ENCODE measurements at places on chromosomes 16 and 17. TPM values are rescaled to one million over a fixed set of nuclear protein-coding genes. Genes with fewer than 3 reads are reported as not detected.

Gene SLC38A8
- total RNA-seq, result not detected

Gene IRF8
- total RNA-seq, result 10.5 TPM

Gene KRT9
- not detected for total RNA-seq

Gene EFCAB5
- 0.50 TPM for total RNA-seq

Gene SLC5A10
- not detected for total RNA-seq

Gene SEPTIN1
- 1.9 TPM for total RNA-seq

Gene ZFHX3
- total RNA-seq, result 13.6 TPM

Gene BBS2
- 35.5 TPM for total RNA-seq

Gene PHB1
- total RNA-seq, result 469 TPM

Gene HAP1
- total RNA-seq, result 0.86 TPM

Gene HOXB13
- 1.1 TPM for total RNA-seq

Gene EVPLL
- total RNA-seq, result 1.4 TPM

Gene IL21R
- not detected for total RNA-seq

DNA sequence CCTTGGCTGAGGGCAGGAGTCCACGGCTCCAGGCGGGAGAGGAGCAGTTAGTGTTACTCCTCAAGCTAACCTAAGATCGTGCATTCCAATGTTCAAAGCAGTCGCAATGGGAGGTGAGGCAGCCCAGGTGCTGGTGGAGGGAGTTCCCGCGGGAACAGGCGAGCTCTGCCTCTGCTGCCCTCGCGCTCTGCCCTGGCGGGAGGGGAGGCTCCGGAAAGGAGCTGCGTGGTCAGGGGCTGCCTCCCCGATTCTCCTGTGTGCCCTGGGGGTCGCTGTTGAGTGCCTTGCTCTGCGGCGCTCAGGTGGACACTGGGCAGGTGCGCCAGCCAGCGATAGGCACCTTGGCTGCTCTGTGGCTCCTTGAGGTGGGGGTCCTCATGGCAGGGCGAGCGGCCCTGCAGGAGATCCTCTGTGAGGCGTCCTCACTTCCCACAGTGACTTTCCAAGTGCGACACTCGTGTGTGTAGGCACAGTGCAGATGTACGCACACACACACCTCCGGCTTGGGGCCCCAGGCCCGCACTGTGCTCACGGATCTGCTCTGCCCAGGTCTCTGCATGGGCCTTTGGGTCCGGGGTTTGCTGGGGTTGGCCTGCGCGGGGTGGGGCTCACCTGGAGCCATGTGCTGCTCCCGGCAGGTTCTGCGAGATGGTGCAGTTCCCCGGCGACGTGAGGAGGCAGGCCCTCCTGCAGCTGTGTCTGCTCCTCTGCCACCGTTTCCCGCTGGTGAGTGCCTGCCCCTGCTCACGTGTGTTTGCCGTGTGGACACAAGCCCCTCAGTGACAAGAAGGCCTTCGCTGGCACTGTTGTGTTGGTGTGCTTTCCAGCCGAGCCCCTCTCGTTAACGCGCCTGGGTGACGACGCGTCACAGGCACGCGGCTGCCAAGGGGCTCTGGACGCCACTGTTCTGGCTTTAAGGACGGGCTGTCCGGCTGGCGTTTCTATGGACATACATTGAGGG, 97.9 kb upstream of the ZNF750 start:
- no peak for DNase-seq
- H3K27me3 ChIP-seq, result no peaks in the 10 kb centered on the region
- H3K4me3 ChIP-seq, result no peak overlapping the region

GRCh38 chr17:41803049-41804020, 8.4 kb downstream of the P3H4 start:
- no peak for DNase-seq
- H3K27me3 ChIP-seq, result no peaks in the 10 kb centered on the region
- no peak overlapping the region for H3K4me3 ChIP-seq
- H3K4me1 ChIP-seq, result peaks cover 42% of the 10 kb centered on the region

GRCh38 chr16:50269769-50270509, 3.6 kb downstream of the ADCY7 start:
- H3K4me1 ChIP-seq, result peaks cover 40% of the 10 kb centered on the region
- H3K27me3 ChIP-seq, result no peaks in the 10 kb centered on the region
- DNase-seq, result no peak
- H3K27ac ChIP-seq, result no peak overlapping the region
- no peak overlapping the region for H3K4me3 ChIP-seq

DNA sequence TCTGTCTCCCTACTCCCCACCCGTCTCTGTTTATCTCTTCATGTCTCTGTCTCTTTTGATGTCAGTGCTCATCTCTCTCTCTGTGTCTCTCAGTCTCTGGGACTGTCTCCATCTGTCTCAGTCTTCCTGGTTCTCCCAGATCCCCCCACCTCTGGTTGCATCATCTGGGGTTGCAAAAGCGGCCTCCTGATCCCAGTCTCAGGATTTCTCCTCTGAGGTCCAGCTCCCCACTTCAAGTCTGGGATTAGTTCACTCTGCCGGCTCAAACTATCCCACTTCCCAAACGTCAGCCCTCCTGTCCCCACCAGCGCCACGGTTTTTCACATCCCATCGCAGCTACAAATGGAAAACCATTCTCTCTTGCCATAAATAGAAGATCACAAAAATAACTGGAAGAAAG, 9.0 kb downstream of the TEKT5 start:
- DNase-seq, result no peak
- no peak overlapping the region for H3K4me3 ChIP-seq
- H3K27ac ChIP-seq, result no peak overlapping the region
- peaks cover 24% of the 10 kb centered on the region for H3K27me3 ChIP-seq
- no peaks in the 10 kb centered on the region for H3K36me3 ChIP-seq
- peaks cover 16% of the 10 kb centered on the region for H3K4me1 ChIP-seq

- no peak overlapping the region for H3K4me3 ChIP-seq
- no peak for DNase-seq
- no peaks in the 10 kb centered on the region for H3K4me1 ChIP-seq
- H3K27ac ChIP-seq, result no peak overlapping the region
- H3K36me3 ChIP-seq, result peaks cover 6% of the 10 kb centered on the region
Measured at GRCh38 chr17:40471846-40472732, 28.8 kb downstream of the IGFBP4 start.

DNA sequence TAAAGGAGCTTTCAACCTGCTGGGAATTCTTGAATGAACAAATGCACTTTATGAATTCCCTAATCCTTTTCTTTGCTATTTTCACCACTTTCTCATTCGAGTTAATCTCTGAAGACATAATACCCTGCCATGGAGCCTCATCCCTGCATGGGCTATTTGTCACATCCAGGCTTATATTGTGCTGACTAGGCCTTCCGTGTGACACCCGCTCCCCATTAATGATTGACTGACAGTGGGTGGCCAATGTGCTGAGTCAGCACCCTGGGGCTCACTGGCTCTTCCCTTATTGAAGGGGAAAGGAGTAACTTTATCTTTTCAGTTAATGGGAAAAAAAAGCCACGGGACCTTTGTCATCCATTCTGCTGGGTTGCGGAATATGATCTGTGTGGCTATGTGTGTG, 1024.8 kb upstream of the EEF2KMT start:
- H3K36me3 ChIP-seq, result no peaks in the 10 kb centered on the region
- no peak for DNase-seq
- no peaks in the 10 kb centered on the region for H3K4me1 ChIP-seq
- no peaks in the 10 kb centered on the region for H3K27me3 ChIP-seq
- no peak overlapping the region for H3K27ac ChIP-seq
- H3K4me3 ChIP-seq, result no peak overlapping the region

- H3K27ac ChIP-seq, result no peak overlapping the region
- H3K27me3 ChIP-seq, result peaks cover 38% of the 10 kb centered on the region
- peaks cover 17% of the 10 kb centered on the region for H3K36me3 ChIP-seq
- DNase-seq, result no peak
- H3K4me1 ChIP-seq, result peaks cover 33% of the 10 kb centered on the region
- no peak overlapping the region for H3K4me3 ChIP-seq
Measured at GRCh38 chr16:57345666-57346204, 12.8 kb upstream of the CCL22 start.

DNA sequence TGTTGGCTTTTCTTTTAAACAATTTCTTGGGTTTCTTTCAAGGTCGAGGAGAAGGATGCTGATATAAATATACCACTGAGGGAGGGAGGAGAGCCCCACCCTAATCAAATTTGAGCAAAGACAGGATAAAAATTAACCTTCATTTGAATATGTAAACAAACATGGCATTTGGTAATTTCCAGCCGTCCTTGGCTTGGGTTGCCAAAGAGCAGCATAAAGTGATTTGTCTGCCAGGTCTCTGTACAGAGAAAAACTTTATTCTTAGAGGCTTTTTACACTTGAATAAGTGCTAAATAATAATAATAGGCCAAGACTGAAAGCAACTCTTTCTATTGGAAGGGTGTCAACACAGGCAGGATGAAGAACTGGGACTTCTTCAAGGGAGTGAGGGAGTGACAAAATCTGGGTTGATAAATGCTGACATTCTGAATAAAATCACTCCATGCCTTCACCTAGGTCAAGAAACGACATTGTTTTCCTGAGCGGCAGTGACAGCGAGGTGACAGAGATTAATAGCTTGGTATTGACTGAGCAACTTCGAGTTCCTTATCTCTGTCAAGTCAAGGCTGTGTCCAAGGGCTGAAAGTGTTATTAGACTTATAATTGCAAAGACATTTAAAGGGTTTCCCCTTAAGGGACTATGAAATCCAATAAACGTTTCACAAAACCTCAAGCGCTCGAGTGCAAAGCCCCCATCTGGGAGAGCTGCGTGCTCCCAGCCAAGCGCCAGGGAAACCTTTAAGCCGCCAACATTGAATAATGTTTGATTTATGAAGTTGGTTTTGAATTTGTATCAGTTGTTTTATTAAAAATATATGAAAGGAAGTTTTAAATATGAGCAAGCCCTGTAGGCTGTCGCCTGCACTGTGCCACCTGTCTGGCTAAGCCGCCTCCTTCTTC, 269.5 kb upstream of the N4BP1 start:
- peaks cover 36% of the 10 kb centered on the region for H3K27me3 ChIP-seq
- no peaks in the 10 kb centered on the region for H3K4me1 ChIP-seq
- H3K36me3 ChIP-seq, result no peaks in the 10 kb centered on the region
- no peak for DNase-seq

GRCh38 chr17:72447251-72447640, 326.4 kb downstream of the SOX9 start:
- H3K27me3 ChIP-seq, result no peaks in the 10 kb centered on the region
- no peak overlapping the region for H3K4me3 ChIP-seq
- H3K4me1 ChIP-seq, result peaks cover 53% of the 10 kb centered on the region
- H3K36me3 ChIP-seq, result peaks cover 8% of the 10 kb centered on the region
- peak overlapping the region; percentile 63 for H3K27ac ChIP-seq

DNA sequence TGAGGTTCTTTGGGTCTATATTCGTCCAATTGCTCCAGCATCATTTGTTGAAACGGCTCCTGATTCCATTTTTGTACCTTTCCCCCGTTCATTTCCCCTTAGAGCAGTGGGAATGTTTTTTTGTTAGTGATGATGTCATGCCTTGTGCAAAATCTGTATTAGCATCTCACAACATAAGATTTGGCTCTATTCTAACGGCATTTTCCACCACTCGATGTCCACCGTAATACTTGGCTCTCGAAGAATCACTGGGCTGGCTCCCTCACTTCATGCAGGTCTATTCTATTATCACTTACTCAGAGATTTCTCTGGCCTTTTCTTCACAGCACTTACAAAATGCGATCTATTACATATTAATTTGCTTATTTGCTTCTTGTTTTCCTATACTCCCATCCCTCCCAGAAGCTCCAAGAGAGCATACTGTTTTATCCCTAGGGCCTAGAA, 571 bp upstream of the NME1 start:
- no peak overlapping the region for H3K4me3 ChIP-seq
- peaks cover 2% of the 10 kb centered on the region for H3K4me1 ChIP-seq
- no peaks in the 10 kb centered on the region for H3K27me3 ChIP-seq
- no peak for DNase-seq

Data from Calu3 (cell line).